ENCODE measurements at places on chromosomes 12 and 14.
A peak's percentile ranks its signal among the peaks of the same experiment; 100 is the strongest.

DNA sequence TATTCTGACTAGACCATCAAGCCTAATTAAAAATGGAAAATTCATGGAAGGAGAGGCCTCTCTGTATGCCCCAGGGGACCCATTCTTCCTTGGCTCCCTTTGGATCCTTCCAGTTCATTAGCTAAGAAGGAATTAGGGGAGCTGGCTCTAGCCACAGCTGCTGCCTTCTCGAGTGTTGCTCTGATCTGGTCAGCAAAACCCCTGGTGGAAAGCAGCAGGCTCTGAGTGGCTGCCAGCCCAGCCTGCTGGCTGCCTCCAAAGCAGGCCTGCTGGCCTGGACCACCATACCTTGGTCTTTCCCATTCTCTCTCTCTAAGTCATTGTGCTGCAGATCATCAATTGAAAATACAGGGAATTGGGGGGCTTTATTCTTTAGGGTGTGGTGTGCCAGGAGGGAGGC is 29.0 kb upstream of the AKAP6 start:
- DNase-seq = peak; percentile 10

GRCh38 chr14:29521526-29522137 is 406.0 kb downstream of the PRKD1 start:
- DNase-seq = no peak

DNA sequence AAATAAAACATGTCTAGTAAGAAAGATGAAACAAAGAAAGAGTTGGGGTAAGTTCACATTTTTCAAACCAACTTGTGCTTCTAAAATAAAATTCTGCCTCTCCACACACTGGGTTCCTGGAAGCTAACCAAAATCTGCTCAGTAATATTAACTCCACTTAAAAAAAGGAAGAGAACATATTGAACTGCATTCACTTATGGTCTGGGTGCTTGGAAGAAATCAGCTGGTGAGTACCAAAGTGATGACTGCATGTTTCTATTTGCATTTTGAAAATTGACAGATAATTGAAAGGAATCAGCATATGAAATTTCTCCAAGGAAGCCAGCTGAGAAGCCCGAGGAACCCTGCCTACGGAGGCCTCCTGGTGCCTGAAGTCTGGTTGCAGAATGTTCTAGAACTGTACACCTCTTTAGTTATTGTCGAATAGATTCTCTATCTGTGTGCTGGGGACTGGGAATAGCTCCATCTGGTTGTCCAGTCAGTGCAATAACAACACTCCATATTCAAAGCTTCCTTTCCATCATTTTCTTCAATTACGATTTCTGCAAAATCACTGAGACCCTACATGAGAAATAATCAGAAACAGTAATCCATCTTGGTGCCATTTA is 836.1 kb downstream of the VRK1 start:
- no peak for DNase-seq

DNA sequence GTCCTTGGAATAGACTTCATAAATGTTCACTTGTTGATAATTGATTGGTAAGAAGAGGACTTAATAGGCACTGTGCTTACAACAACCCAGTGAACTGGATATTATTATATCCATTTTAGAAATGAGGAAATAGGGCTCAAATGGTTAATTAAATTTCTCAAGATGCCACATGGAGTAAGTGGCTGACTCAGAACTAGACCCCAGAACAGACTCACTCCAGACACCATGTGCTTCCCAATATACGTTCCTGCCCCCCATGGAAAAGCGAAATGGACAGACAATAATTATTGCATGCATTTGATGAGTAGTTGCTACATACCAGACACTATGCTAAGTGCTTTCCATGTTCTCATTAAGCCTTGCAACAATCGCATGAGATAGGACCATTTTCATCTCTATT is 895 bp upstream of the ANKS1B start:
- DNase-seq = no peak

DNA sequence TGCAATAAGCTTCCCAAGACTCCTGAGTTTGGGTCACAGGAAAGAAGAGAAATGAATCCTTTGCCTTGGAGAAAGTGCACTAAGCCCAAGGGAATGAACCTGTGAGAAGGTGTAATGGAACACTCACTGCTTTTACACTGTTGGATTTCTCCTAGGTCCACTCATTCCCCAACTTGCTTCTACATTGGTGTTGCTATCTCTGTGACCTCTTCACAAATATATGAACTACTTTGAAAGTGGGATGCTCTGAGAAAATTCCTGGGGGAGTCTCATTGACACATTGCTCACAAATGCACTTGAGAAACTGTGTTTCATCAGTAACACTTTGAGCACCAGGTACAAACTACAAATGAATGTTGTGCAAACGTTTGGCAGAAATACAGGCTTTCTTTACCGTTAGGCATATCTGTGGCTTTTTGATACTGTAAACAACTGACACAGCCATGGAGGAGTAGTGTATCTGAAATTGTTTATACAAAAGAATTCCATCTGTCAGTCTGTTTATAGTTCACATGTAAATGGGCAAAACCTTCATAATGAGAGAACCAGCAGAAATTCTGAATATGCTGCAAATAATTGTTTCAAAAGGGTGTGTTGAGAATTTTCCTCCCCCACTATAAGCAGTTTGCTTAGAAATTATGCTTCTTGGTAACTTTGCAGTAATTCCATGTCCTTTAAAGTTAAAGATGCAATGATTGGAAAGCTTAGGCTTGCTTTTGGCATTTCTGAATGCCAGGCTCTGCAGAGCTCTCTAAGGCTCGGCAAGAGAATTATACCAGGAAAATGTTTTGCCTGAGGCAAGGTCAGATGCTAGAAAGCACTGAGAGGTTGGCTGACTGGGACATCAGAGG is 348.5 kb upstream of the DDHD1 start:
- DNase-seq = no peak

GRCh38 chr14:105876158-105876557 is 349.8 kb downstream of the TMEM121 start:
- no peak for DNase-seq

DNA sequence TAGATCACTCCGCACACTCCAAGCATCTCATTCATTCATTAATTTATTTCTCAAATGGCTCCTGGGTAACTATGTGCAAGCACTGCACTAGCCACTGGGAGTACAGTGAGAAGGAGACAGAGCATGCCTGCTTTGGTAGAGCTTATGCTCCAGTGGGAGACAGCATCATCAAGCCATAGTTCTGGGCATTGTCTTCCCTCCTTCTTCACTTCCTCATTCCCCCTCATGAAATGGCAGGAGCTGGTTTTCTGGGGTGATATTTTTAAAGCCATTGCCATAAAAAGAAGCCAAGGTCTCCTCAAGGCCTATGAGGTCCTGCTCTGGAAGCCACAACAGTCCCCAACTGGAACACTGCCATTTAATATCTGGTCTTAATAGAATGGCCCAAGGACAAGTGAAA is 20.2 kb upstream of the RIC8B start:
- DNase-seq = no peak

- DNase-seq = no peak
These were observed 52.7 kb downstream of the FOXN3 start for GRCh38 chr14:89364316-89364715.

DNA sequence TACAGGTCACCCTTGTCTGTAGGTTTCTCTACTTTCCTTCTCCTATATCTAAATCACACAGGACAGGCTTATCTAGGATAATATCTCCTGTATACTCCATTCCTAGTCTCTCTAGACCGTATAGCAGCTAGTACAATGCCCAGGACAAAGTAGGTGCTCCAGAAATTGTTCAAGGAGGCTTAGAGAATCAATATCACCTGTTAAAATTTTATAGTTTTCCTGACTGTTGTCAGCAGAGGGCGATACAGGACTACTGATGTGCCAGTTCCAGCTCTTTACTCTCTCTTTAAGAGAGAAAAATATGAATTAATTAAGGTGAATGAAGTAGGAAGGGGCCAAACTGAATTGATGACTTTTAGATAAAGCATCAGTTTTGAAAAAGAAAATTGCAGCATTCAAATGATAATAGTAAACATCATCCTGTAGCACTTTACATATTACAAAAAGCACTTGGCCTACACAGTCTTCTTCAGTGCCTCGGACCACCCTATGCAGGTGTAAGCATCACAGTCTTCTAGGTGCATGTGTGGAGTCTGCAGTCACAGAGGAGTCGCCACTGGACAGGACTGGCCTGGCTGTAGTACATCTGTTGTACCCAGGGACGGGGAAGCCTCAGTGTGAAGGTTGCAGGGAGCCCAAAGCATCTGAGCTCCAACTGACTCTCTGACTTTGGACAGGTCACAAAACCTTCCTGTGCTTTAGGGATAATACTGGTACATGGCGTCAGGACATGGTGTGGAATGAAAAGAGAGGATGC is 61.9 kb upstream of the MAX start:
- peak; percentile 40 for DNase-seq

DNA sequence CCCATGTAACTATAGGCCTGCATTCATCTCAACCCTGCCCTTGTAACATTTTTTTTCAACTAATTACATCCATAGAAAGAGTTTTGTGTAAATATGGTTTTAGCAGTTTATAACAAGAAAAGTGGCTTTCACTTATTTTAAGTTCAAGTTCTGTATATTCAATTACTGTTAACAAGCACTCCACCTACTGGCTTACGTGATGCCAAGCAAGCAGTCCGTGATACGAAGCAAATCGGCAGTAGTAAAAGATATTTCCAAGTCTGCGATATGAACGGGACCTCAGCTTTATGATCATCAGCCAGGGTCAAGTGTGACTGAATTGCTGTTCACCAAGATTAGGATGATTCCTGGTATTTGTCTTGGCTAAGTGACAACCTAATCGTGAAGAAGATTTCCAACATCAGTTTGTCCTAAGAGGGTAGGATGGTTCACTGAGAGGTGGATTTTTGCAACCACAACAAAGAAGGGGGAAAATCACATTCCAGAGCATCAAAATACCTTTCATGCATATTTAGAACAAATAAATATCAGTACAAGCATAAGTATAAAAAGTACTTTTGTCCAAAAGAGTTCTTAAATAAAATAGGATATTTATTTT is 456.2 kb downstream of the FOXG1 start:
- DNase-seq = no peak

DNA sequence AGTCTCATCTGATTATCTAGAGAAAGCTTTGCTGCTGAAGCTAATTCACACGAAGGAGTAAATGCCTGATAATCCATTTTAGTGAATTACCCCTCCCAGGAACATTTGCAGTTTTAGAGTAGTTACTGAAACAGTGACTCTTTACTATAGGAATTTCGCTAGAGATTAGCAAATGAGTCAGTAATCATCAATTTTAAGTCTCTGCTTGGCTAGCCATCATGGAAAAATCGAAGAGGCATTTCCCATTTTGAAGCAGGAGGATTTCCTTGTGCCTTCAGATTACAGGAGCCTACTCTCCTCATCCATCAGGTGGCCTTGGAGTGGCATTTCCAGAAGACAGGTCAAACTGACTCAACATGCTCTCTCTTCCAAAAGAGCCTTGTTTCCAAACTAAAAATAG is 154.5 kb downstream of the EGLN3 start:
- no peak for DNase-seq

DNA sequence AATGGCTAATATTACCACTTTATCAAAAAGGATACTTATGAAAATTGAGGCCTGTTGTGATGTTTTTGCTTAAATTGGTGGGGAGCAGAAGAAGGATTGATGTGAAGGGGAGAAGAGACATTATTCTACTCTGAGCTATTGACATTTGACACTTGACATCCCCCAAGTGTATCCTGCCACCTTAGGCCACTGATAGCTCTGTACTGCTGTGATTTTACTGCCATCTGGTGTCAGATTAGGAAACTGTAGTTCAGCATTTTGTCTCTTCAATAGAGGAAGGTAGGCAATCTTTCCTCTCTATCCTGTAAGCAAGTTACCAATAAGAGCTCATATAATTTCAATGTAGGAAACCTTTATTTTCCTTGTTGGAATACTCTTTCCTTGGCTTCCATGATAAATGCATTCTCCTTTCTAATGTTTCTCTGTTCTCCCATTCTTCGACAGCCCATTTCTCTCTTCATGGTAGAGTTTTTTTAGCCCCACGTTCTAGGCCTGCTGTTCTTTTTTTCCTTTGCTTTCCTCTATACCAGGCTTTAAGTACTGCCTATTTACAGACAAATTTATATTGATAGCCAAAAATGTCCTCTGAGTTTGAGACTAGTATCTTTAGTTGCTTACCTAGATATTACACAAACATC is 46.3 kb downstream of the PPHLN1 start:
- no peak for DNase-seq

GRCh38 chr14:92734618-92735017 is 13.8 kb downstream of the LGMN start:
- DNase-seq = no peak

GRCh38 chr12:93990832-93991803 is 157.3 kb upstream of the PLXNC1 start:
- peak; percentile 41 for DNase-seq

DNA sequence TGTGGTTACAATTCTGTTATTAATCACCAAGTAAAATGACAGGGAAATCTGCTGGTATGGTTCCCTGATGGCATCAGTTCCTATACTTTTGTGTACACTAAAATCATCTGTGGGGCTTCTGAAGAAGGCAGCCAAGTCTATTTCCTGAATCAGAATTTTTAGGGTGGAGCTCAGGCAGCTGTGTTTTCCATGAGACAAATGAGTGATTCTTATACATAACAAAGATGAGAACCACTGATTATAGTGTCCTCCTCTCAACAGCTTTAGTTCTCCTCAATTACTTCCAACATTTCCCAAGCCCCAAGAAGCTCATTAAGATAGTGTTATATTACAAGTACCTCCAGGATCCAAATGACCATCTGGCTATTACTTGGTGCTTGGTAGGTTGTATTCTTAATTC is 64.5 kb upstream of the USP44 start:
- DNase-seq = no peak

- DNase-seq = no peak
These were observed 42.1 kb upstream of the CHGA start for GRCh38 chr14:92880851-92881250.

DNA sequence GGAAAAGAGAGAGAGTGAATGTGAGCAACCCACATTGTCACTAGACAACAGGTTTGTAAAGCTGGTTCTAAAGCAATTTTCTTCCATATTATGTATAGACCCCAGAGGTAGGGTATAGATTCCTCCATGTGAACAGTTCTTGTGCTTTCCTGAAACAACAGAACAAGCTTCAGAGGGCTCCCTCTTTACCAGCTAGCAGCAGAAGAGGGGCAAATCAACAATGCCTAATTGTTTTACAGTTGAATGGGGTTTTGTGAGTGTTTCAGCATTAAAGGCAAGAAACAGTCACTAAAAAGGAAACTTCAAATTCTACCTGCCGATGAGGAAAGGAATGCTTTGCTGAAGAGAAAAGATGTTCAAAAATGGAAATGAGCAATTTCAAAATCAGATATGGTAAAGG is 341.2 kb upstream of the KITLG start:
- no peak for DNase-seq

- DNase-seq = no peak
These were observed 18.2 kb upstream of the FAM222A start for GRCh38 chr12:109695416-109695815.

DNA sequence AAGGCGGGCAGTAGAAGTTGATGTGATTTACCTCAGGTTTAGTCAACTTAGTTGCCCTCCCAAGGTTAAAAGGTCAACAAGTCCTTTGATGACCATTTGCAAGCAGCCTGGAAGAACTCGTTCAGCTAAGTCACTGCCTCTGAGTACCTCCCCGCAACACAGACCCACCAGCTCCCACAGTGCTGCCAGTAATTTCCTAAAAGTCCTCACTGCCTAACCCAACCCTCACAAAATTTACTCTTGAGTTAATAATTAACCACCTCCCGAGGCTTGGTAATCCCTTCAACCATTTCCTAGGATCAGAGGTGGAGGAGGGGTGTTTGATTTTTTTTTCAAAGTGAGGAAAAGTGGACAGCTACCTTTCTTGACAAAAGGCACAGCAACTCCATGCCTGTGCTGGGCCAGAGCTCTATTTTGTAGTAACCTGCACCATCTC is 55.8 kb downstream of the MAP3K9 start:
- no peak for DNase-seq
